ENCODE measurements at places on chromosomes 5 and 9.

DNA sequence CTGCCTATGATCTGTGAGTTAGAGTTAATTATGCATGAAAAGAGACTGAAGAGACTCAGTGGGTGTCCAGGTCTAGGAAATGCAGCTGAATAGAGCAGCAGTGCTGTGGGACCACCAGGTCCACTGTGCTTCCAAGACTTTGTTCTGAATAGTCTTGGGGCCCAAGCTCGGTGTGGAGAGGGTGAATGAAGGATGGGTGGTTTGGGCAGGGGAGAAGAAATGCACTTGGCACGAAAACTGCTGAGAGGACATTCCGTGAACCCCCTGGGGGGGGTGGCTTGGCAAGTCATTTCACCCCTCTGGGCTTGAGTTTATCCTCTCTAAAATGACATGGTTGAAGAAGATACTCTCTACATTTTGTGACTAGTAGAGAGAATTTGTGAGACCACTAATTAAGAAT is 36.0 kb upstream of the GOLPH3 start:
- DNase-seq = no peak

DNA sequence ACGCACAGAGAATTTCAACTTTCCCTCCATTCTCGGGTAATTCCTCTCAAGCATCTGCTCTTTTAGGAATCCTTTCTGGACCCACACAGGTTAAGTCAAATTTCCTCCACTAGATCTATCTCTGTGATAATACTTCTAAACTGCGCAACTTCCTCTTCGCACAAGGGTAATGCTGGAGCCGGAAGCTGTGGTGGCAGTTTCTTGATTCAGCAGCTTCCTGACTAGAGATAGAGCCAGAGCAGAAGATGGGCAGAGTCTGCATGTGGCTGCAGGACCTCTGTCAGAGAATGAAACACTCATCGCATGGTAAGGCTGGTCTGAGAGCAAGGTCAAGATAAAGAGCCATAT is 11.1 kb upstream of the CDC42SE2 start:
- DNase-seq = peak; percentile 91

- DNase-seq = no peak
Measured at GRCh38 chr5:1510631-1511030, 13.1 kb downstream of the LPCAT1 start.

- no peak for DNase-seq
Measured at GRCh38 chr5:22514231-22514630, 338.9 kb downstream of the CDH12 start.

GRCh38 chr9:84966876-84967830 is 297.6 kb downstream of the NTRK2 start:
- DNase-seq = no peak

DNA sequence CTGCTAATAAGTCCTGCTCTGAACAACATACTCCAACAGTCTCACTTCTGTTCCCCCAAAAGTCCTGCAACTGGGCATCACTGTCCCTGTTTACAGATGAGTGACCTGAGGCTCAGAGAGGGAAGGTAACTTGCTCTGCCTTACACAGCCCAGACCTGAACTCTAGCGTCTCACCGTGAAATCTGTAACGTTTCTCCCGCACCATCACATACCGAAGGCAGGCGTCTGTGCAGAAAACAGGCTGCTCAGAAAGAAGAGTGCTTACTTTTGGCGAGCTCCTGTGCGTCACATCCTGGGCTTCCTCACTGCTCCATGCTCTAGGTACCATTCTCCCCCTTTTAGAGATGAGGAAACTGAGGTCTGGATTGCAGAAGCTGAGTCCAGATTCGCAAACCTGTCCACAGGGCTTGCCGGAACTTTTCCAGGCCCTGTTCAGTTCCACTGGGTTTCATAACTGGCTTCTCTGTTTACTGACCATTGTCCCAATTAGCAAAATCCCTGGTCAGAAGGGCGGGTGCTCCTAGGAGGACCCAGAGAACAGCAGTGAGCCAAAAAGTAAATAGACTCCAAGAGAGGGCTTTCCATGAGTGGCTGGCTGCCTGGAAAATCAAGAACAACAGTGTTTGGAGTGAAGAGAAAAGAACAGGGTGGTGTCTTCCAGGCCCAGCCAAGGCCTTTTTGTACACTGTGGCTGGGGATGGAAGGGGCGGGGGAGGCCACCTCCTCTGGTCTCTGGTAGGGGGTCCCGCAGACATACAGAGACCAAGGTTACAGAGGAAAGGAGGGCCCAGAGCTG is 27.1 kb downstream of the GSN start:
- DNase-seq = no peak

DNA sequence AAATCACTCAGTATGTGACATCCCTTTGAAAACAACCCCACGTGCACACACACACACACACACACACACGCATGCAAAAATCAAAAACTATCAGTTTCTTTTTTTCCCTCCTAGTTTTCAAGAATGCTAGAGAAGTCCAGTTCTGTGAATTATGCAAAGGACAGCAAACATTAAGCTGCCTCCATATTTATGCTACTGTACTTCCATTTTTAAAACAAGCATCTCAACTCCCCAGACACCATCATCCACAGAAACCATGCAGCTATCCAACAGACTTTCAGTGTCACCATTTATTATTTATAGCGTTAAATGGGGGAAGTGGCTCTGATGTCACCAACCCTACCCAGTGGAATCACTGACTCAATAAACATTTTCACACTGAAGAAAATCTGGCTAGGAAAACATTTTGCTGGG is 1.6 kb downstream of the FBXW11 start:
- peak; percentile 55 for DNase-seq

- DNase-seq = no peak
Measured at GRCh38 chr9:88235615-88236014, 97.3 kb upstream of the SPATA31C2 start.

GRCh38 chr5:109192555-109193281 is 217.1 kb downstream of the PJA2 start:
- DNase-seq = no peak

DNA sequence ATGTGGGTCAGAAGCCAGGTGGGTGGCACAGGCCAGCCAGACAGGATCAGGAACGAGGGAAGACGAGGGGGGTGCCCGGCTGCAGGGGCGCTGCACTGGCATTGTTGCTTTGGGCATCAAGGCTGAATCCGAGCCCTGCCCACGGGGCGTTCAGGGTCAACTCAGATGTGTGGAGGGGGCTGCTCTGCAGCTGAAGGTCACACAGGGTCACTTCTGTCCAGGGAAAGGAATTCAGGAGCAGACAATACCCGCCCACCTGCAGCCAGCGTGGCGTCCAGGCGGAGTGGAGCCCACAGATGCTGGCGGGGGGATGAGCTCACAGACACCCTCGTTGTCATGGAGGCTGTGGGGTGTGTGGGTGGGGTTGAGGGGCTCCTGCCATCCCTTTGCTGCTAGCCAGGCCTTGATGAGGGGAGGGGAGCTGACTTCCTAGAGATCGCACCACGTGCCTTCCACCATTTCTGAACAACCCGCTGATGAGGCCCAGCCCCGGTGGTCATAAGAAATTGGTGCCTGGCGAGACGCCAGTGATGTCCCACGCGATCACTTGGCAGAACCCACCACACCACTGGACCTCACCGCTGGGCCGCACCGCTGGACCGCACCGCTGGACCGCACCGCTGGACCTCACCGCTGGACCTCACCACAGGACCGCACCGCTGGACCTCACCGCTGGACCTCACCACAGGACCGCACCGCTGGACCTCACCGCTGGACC is 31.2 kb downstream of the MRPL36 start:
- no peak for DNase-seq

- DNase-seq = no peak
Measured at GRCh38 chr5:133697536-133698258, 85.4 kb upstream of the FSTL4 start.

DNA sequence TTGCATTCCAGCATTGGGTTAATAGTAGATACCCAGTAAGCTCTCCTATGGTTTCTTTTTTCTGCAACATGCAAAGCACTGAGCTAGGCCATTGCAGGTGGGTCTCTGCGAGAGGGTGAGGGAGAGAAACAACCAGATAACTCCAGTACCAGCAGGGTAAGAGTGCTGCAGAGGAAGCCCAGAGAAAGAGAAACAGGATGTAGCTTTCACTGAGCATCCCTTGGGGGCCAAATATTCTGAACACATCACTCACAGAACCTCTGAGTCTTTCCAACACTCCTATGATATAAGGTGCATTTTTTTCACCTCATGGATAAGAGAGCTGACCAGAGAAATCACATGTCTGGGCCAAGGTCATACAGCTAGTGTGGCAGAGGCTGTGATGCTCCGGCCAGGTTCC is 76.7 kb downstream of the TRIM32 start:
- DNase-seq = no peak

GRCh38 chr5:157088342-157088990 is 20.4 kb downstream of the HAVCR2 start:
- DNase-seq = no peak

- DNase-seq = no peak
Measured at GRCh38 chr9:131238402-131239021, 37.8 kb downstream of the FAM78A start.

DNA sequence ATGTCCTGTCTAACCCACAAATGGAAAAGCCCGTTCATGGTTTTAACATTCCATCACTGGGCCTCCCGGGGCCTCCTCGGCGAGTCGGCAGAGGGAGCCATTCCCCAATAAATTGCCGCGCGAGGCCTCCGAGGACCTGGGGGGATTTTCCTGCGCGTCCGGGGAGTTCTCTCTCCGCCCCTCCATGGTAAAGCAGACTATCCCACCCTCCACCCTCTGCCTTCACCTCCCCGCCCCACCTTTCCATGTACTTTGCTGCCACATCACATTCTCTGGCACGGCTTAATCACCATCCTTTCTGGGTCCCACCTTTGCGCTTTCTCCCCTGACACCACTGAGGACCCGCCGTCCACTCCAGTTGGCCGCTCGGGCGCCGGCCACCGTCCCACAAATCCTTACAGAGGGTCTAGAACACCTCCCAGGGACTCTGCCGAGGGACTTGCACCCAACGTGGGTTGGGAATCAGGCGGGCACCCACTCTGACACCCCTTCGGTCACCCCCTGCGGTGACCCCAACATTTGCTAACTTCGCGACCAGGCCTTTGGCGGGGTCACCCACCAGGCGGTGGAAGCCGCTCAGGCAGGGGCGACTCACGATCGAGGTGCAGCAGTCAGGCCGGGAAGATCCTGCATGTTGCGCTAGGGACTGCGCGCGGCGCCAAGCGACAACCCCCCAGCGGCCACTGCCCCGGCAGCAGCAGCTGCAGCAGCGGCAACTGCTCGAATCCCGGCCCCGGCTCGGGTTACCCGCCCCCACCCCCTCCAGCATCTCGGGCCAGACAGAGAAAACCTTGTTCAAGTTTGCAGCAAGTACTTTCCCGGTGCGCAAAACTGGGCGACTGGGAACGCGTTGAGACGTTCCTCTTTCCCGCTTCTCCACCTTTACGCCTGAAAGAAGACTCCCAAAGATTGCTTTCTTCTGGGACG is at the start of gene MEGF10:
Gene MEGF10, plus strand, starts transcription at position 778 of the 927 bp plus-strand sequence. CDS start 40,513 bp downstream, outside the sequence.
- DNase-seq = peak; percentile 4

DNA sequence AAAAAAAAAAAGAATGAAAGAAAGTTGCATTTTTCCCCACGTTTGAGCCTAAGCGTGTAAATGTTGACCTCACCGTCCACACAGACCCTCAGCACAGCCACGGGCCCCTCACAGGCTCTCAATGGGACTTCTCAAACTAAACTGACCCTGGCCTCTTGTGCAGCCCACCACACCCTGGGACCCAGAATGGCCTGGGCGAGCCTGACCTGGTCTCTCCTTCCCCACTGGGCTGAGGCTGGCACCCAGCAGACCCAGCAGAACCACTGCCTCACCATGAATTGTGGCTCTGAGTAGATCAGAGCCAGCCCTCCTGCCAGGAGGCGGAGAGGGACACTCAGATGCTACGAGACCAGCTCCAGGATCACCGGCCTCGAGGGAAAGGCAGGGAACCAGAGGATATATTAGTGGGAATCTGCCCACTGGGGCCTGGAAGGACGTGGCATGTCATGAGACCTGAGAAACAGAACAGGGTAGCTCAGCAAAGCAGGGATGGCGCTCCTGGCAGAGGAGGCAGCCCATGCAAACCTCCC is 124.4 kb downstream of the ZNF354C start:
- no peak for DNase-seq

GRCh38 chr5:93421468-93421867 is 159.6 kb downstream of the NR2F1-AS1 start:
- DNase-seq = no peak

GRCh38 chr5:85375525-85375924 is 990.8 kb upstream of the EDIL3 start:
- peak; percentile 70 for DNase-seq

GRCh38 chr5:18312016-18312415 is 677.8 kb downstream of the TAF11L14 start:
- no peak for DNase-seq

DNA sequence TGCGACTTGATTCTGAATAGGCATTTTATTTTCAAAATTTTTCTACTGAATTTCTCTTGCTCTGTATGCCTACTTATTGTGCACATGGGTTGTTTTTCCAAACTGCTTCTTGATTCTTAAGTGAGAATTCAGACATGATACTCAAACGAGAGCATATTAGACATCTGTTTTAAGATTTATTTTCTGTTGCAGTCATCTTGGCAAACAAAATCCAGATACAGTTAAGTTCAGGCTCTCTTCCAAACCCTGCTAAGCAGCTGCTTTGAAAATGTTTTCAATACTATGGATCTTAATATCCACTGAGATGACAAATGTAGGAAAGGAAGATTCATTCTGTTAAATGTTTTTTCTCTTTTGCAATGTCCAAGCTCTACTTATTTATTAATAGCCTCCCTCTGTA is 4.5 kb downstream of the TMEM215 start:
- no peak for DNase-seq

DNA sequence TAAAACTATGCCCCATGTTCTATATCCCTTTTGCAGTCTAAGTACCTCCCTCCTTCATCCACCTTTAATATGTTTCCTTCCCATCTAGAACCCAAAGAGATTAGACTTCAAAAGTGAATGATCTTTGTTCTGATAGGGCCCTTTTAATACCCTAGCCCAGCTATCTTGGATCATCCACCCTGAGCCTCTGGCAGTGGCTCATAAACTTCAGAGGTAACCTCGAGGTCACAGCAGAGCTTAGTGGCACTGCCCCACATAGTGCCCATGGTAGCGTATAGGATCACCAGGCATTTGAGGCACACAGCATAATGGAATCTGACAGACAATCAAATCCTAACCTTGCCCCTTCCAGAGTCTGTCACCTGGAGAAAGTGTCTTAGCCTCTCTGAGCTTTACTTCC is 15.8 kb downstream of the ADRB2 start:
- no peak for DNase-seq

GRCh38 chr5:99866740-99867139 is 668.4 kb upstream of the FAM174A start:
- DNase-seq = no peak

DNA sequence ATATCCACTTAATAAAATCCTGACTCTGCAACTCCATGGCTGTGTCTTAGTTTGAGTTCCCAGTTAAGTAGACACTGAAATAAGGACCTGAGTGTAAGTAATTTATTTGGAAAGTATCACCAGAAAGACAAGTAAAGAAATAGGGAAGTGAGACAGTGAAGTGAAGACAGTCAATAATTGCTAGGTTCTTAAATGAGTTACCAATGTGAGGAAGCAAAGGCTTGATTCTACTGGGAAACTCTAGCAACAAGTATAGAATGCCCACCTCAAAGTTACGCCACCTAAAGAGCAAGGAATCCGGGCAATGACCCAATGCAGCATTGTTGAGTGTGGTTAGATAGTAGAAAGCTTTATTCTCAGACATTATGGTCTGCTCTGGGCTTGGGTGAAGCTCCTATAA is 383.9 kb downstream of the TLR4 start:
- DNase-seq = no peak

GRCh38 chr9:104028827-104029226 is 65.3 kb upstream of the SMC2 start:
- DNase-seq = no peak

GRCh38 chr5:119470105-119470763 is 17.9 kb downstream of the HSD17B4 start:
- no peak for DNase-seq

GRCh38 chr9:124869986-124870560 is 8.1 kb downstream of the ARPC5L start:
- peak; percentile 81 for DNase-seq

- peak; percentile 96 for DNase-seq
Measured at GRCh38 chr5:67181648-67182221, 14.9 kb downstream of the CD180 start.
